Cortex of kidney (tissue), 1 donor: ENCODE measurements at places on chromosomes 5 and 9.

DNA sequence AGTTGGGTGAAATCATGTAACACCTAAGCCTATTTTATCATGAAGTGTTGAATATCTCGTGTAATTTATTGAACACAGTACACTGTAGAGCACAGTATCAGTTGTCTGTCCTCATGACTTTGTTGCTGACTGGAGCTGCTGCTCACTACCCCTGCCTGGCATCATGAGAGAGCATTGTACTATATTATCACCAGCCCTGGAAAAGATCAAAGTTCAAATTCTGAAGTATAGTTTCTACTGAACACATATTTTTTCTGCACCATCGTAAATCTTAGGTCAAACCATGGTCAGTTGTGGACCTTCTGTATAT, 169.3 kb upstream of the RAI14 start:
- DNase-seq, result no peak

DNA sequence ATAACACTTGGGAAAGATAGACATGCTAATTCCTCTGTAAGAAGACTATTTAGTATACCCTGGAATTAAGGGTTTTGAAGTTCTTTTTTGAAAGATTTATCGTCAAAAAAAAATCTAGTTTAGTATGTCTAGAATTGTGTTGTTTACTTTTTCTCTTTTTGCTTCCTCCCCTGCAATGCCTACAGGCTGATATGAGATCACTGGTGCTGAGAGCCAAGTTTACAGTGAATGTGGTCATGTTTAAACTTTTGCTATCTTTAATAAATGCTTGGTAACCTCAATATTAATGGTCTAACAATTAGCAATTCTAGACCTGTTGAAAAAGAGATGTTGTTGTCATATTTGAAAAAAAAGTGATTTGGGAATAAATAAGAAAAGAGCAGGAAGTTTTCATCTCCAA, 86.1 kb downstream of the CWC27 start:
- no peak for DNase-seq

DNA sequence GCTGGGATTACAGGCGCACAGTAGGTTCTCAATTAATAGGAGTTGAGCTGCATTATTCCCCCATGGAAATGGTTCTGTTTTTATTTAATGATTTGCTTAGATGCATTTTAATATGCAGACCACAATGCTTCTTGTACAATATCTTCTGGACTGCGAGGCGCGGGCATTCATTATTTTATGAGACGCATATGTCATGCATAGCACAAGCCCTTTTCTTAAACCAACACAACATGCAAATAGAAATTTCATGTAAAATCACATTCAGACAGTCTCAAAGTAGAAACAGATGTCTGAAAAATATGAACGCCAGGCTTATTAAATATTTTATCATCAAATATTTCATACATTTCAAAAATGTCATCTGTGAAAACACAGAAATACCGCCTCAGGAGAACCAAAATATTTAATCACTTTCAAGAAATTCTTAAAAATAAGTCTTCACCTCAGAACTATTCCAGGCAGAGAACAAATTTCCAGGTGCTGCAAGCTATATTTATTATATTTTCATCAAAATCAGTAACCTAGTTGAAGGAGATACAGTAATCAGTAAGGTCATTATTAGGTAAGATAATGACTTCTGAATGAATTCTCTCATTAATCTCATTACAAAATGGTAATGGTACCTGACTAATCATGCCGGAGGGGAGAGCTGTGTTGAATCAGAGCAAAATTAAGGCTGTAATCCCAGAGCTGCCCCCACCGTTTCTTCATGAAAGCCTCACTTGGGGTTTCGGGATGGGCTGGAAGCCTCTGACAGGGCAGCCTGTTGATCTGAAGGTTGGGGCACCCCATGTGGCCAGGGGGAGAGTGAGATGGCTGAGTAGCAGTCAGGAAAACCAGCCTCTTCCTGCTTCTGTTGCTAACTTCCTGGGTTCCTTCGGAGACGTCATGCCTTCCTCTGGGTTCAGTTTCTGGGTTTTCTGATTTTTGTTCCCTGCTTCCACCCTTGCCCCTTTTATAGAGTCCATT, 133.9 kb upstream of the ZNF618 start:
- DNase-seq, result no peak

- no peak for DNase-seq
Measured at GRCh38 chr5:55989860-55990259, 4.9 kb downstream of the IL6ST start.

DNA sequence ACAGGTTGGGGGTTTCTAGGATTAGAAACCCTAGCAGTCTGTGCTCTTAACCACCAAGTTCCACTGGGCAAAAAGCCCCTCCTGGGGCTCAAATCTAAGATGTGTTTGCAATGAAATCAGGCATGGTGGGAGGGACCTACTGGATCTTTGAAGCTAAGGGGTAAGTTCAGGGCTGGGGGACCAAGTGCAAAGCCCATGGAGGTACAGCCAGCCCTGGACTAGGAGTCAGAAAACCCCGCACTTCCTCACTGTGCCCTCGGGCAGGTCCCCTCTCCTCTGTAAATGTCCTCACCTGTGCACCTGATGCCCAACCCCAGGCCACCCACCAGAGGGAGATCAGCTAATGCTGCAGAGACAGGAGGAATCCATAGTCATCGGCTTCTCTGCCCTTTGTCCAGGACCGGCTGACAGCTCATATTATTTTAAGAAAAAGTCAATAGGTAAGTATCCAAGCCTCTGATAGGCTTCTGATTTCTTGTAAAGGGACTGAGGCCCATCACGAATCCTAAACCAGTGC, 138.3 kb downstream of the PAX5 start:
- no peak for DNase-seq

DNA sequence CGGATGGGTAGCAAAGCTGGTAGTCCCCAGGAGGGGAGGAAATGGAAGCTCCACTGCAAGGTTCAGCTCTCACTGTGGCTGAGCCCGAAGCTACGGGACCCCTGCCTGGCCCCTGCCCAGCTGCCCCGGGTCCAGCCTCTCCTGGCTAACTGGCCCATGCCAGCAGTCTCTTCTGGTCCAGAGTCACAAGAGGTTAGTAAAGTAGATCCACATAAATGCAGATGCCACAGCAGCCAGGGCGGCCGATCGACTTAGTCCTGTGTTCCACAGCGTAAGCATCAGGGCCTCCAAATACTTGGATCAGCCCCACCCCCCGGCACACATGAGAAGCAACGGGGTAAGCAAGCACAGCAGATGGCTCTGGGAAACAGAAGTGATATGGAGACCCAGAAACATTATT, 42.1 kb downstream of the MRPL36 start:
- DNase-seq, result no peak

- no peak for DNase-seq
Measured at GRCh38 chr9:35847792-35848572, 19.0 kb downstream of the TMEM8B start.

DNA sequence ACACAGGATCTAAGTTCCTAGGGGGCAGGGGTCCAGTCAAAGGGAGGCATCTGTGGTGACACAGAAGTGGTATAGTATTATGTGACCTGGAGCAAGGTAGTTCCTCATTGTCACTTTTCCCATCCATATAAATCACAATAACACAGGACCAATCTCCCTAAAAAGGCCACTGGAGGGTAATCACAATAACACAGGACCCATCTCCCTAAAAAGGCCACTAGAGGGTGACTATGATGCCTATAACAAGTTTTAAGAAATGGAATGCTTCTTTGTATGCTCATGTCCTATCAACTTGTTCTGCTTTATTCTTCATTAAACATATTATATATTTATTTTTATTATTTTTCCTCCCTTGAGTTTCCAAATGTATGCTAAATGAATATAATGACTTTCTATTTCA, 254.6 kb downstream of the ASTN2 start:
- no peak for DNase-seq

DNA sequence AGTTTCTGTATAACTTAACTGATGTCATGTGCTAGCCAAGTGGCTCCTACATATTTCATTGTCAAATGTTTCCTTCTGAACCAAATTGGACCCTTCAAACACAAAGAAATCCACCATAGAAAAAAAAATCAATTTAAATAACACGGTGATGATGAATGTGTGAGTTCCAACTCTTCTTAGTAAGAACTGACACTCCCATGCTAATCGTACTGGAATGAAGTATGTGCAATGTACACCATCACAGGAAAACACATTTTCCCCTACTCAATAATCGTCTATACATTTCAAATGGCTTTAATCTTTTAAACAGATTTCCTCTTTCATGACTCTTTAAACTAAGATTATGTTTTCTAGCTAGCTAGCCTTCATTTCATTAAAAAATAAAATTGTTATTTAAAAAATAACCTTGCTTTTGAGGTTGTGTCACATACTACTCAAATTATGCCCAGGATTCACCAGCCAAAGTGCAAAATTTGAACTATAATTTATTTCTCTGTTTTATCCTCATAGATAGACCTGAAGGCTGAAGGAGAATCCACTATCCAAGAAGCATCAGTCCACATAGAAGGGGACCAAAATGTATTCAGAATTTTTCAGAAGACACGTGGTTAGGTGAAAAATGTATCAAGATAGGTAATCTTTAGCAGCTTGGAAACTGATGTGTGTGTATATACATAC, 131.0 kb upstream of the ITGA1 start:
- no peak for DNase-seq

DNA sequence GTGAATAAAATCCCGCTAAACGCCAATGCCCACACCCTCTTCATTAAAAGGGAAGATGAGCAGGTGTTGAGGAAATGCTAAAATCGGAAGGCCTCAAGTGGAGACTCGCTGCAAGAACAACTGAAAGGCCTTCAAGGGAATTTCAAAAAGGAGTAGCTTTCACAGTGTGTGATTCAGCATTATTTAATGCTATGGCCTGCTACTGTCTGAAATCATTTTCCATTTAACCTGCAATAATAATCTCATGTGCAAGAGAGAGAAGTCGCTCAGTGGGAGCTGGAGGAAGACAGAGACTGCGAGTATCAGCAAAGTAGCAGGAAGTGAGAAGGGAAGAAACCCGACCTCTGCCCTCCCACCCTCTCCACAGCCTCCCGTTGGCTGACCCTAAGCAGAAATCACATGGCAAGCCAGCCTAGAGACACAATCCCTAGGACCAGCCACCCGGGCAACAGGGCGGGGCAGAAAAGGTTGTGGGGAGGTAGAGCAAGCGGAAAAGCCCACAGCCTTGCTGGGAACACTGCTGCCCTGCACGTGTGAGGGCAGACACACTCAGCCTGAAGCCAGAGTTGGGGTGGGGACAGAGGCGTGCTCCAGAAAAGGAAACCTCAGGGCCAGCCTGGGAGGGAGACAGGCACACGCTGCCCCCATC, 39.9 kb upstream of the CTSL start:
- DNase-seq, result no peak

DNA sequence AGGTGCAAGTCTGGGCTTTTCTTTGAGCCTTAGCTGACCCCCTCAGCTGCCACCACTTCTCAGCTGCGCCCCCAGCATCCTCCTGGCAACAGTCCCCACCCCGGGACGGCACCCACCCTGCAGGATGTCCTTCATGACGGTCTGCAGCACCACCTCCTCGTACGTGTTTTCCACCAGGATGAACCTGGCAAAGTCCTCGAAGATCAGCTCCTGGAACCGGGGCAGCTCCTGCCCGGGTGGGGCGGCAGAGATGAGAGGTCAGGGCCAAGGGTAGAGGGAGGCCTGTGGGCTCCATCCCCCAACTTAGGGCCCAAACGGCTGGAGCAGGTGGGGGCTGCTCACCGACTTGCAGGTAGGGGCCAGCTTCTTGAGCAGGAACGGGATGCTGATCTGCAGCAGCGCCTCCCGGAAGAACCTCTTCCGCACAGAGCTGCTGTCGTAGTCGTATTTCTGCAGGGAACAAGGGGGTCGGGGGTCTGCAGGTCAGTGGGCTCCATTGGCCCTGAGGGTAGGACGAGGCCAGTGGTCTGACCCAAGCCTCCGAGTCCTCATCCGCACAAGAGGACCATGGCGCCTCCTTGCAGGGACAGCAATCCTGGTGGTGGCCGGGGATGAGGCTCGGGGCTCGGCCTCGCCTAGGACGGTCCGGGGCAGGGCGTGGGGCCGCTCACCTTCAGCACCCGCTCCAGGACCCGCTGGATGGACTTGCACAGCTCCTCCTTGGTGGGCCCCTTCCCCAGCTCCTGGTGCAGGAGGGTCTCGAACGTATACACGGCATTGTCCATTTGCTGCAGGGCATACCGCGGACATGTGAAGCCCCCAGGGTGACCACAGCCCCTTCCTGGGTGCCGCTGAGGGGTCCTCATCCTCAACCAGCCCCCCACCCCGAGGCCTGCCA, 56.7 kb downstream of the LRSAM1 start:
- no peak for DNase-seq

GRCh38 chr5:96522635-96523355, 89.7 kb upstream of the PCSK1 start:
- no peak for DNase-seq

DNA sequence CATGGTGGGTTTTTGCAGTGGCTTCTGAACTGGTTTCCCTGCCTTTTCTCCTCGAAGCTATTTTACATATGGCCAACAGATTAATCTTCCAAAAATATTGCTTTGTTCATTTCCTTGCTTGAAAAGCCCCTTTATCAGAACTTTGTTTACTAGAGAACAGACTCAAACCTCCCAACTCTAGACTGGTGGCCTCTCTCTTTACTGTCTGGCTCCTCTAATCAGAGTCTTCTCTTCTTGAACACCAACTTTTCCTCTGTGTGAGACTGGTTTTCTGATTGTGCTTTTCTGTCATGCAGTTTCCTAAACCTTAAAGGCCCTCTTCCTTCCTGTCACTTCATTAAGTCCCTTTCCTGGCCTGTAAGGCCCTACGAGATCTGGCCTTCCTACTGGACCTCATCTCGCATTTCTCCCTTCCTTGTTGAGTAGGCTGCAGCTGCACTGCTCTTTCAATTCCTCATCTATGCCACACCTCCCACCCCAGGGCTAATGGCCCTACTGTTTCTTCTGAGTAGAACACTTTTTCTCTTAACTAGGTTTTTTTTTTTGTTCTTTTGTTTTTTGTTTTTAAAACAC, 5.7 kb downstream of the C9orf43 start:
- no peak for DNase-seq
